CD4-positive, alpha-beta memory T cell (primary cell): ENCODE measurements at places on chromosomes 12 and 14.

- no peak for DNase-seq
Measured at GRCh38 chr12:64621257-64621942, 11.1 kb downstream of the RASSF3 start.

- DNase-seq: no peak
Measured at GRCh38 chr12:118398940-118399339, 22.6 kb downstream of the SUDS3 start.

DNA sequence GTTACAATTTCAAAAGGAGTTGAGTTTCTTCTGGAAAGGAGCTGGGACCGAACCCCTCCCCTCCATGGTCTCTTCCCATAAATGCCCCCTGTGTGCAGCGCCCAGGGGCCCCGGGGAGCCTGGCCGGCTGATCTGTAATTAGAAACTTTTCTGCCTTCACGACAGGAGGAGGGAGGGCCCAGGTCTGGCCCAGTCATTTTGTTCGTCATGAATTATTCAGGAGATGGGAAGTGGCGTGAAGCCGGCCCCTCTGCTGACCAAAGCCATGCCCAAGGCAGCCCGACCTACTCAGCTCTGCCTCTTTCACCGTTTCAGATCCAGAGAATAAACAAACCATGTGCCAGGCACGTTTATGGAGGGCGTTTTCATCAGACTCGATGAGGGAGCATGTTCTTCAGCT, 33.3 kb upstream of the MSI1 start:
- no peak for DNase-seq

DNA sequence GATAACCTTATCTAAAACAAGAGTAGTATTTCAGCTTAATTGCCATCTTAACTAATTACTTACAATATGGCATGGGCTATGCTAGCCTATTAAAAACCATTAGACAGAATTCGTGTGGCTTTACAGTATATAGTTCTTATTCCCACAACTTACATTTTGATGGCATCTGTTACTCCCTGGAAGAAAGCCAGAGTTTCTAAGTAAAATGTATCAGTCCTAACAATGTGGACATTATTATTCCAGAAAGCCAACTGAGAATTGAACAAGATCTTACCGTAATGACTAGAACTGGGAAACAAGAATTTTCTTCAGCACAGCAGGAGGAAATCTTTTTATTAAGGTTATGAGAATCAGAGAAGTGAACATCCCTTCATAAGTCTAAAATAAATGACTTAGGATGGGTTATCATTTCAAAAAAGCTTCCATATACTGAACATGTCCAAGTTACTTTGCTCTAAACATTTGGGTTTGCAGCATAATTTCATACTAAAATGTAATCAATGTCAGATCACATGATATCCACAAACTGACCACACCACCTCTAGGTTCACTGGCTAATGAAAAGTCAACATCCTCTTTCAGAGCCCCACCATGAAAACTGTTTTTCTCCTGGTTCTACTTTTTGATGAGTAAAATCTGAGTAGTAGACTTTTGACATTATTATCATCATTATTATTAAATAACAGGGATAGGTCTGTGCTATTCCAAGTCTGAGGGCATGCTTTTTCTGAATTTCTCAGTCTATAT, 179.7 kb downstream of the SSPN start:
- DNase-seq: no peak

DNA sequence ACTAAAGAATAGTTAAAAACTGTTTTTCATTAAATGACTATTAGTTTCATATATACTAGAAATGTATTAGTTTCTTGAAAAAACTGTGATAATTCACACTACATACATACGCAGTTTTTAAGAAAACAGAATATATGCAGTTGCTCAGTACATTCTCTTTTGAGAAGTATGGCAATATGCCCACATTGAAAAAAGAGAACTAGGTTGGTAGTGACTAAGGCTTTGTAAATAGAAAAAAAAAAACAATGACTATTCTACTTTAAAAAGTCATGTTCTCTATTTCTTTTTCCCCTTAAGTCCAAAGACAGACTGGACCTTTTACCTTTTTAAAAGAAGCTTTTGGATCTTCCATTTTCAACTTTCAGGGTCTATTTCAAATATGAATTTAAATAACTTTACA, 25.0 kb downstream of the SNX6 start:
- no peak for DNase-seq

GRCh38 chr14:75083271-75083670, 13.8 kb downstream of the ZC2HC1C start:
- no peak for DNase-seq

- no peak for DNase-seq
Measured at GRCh38 chr12:55723516-55724225, 3.5 kb downstream of the RDH5 start.
